ELR (cell line): ENCODE measurements at places on chromosomes 7 and 10.

DNA sequence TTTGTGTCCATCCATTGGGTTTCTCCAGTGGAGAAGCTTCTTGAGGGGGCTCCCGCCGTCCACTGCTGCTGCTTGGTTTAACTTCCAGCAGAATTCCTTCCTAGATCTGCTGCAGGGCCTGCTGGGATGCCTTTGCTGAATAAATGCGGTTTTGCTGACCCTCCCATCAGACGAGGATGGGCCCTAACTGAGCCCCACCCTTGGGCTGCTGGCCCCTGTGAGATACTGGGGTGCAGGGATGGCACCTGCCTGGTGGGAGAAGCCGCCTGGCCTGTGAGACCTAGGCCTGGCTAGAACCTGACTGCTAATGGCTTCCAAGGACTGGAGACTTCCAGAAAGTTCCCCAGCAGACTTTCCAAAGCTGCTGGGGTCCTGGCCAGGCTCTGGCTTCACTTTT is 43.8 kb downstream of the ZNF467 start:
- no peak for DNase-seq

DNA sequence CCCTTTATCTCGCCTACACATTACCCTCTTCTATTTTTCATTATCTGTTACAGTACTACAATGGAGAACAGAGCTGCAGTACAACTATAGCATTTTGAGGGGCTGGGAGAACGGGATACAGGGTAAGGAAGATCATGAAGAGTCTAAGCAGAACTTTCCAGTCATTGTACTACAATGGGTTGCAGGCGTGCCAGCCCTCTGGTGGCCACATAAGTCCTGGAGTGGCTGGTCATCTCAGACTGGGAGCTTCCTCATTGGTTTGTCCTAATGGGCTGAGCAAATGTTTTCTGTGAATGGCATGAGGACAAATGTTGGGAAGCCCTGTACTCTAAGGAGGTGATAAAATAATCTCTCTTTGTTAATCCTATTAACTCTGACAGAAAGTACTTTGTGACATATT is 33.0 kb downstream of the TMEM106B start:
- DNase-seq: peak; percentile 67

GRCh38 chr7:151794508-151795167 is 82.3 kb downstream of the PRKAG2 start:
- DNase-seq: no peak

- DNase-seq: no peak
These were observed 251.2 kb downstream of the KCNMA1 start for GRCh38 chr10:77386365-77386764.

GRCh38 chr7:5682551-5683279 is 98.7 kb downstream of the RNF216 start:
- DNase-seq: no peak

DNA sequence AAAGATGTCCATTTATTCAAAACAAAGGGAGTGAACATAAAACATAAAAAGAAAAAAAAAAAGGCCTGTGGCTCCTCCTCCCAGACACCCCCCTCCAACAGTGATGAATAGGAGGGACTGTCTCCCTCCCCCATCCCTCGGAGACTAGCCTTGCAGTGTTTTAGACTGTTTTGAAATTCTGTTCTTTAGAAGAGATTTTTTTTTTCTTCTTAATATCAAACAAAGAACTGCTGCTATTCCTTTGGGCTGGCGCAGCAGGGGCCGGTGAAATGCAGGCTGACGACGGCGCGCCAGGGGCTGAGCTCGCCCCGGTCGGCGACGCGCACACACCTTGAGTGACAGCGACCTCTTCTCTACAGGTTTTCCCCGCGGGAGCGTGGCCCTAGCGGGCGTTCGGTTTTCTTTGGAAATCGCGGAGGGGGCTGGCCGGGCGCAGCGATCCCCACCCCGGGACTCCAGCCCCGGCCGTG is at the start of gene LANCL2:
Gene LANCL2 (plus strand): TSS at position 133 of the 470 bp plus-strand sequence. CDS start 689 bp downstream, outside the sequence.
- DNase-seq: peak; percentile 53

- peak; percentile 90 for DNase-seq
These were observed at the start of gene HSPA12A for GRCh38 chr10:116742367-116743265. TSS of gene HSPA12A (minus strand) at chr10:116742566. CDS start at chr10:116742469, 97 bp downstream.

DNA sequence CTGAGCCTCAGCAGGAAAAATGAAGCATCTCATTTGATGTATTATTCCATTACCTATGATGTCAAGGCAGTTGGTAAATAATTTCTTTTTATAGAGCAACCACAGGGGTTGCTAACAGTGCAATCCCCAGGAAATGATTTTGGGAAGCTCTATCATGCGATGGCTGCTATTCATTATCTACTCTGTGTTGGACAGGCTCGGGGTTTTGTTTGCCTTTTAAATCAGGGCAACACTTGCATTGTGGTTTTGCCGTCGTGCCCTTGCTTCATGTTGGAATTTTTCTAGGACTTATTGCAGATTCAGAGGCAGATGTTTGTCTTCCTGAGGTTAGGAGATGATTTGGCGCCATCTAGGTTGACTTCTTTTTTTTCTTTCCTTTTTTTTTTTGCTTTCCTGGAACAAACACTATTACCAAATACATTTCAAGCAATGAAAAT is 128.4 kb downstream of the BICC1 start:
- DNase-seq: peak; percentile 80
